ENCODE measurements at places on chromosomes 7 and 10.

- DNase-seq = no peak
- no peaks in the 10 kb centered on the region for H3K4me1 ChIP-seq
- H3K27me3 ChIP-seq = no peaks in the 10 kb centered on the region
- no peak overlapping the region for H3K27ac ChIP-seq
- H3K36me3 ChIP-seq = no peaks in the 10 kb centered on the region
- H3K4me3 ChIP-seq = no peak overlapping the region
These were observed 115.8 kb upstream of the VSTM2A start for GRCh38 chr7:54426406-54426805.

DNA sequence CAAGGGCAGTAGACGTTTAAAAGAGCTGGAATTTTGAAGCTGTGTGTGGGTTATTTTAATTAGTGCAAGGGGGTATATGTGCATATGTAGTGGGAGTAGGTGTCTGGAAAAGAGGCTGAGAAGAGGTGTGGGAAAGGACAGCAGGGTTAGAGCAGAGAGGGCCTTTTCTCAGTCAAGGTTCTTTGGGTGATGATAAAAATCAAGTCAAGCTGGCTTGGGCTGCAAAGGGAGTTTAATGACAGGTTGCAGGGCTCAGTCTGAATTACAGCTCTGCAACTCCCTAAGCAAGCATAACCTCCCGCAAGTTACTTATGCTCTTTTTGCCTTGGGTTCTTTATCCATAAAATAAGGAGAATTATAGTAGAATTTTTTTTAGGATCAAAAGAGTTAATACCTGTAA is 83.5 kb downstream of the RELN start:
- H3K4me1 ChIP-seq = no peaks in the 10 kb centered on the region
- no peaks in the 10 kb centered on the region for H3K27me3 ChIP-seq
- H3K27ac ChIP-seq = no peak overlapping the region
- no peaks in the 10 kb centered on the region for H3K36me3 ChIP-seq
- DNase-seq = no peak
- H3K4me3 ChIP-seq = no peak overlapping the region

DNA sequence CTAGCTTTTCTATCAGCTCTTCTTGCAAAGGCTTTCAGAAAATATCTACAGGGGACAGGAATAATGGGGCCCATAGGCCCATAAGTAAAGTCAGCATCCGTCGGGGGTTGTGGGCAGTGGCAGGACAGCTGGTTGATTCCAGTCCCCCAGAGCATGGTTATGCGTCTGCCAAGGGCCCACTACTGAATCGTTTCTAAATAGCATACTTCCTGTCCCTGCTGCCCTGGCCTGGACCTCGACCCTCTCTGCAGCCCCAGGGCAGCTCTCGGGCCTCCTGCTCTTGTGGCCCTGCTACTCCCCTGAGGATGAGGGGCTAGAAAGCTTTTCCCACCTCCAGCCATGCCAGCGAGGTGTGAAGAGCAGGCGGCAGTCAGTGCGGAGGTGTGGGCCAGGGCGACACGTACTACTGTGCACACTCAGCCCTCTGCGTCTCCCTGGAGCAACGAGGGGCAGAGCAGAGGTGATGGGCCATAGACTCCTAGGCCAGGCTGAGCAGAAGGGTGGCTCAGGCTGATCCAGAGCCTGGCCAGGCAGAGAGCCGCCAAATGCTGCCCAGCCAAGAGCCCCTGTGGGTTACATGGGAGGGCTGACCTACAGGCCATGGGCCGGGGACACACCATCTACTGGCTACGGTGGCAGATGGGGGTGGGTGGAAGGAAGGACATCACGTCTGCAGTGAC is 4.7 kb upstream of the OPN4 start:
- H3K27ac ChIP-seq = no peak overlapping the region
- no peaks in the 10 kb centered on the region for H3K27me3 ChIP-seq
- H3K4me3 ChIP-seq = no peak overlapping the region
- DNase-seq = peak; percentile 94
- no peaks in the 10 kb centered on the region for H3K36me3 ChIP-seq

- peak overlapping the region; percentile 75 for H3K4me3 ChIP-seq
- no peaks in the 10 kb centered on the region for H3K36me3 ChIP-seq
- H3K27me3 ChIP-seq = no peaks in the 10 kb centered on the region
- DNase-seq = no peak
These were observed 781 bp downstream of the ZNF727 start for GRCh38 chr7:64046041-64046389.

DNA sequence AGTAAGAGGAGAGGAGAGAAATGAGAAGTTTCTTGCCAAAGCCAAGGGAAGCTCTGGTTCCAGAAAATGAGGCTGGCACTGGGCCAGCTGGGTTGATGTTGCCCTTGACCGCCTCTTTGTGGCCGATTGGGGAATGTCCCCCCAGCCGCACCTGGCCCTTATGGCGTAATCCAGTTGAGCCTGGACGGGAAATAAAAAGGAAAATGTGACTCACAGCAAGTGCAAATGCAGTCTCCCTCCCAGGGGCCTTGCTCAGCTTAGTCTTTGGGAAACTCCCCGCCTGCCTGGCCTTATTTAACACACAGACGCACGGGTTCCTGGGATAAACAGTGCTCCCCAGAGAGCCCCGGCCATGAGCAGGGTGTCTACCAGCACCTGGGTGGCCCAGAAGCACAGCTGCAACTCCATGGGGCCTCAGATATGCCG is 174.8 kb downstream of the KIAA1217 start:
- no peaks in the 10 kb centered on the region for H3K36me3 ChIP-seq
- DNase-seq = peak; percentile 96

DNA sequence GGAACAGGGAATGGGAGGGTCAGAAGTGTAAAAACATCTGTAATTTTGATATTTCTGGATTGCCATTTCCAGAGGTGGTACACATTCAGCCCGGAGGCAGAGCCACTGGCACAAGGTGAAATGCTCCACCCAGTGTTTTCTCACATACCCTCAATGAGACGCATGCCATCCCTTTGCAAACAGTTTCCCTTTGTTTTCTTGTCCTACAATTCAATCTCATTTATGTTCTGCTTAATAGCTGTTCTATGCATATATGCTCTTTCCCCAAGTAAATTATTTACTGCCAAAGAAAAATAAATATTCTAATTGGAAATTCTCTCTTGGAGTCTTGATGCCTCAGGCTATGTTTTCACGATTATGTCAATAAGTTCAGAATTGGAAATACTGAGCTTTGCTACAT is 369.7 kb upstream of the AKR1E2 start:
- no peak for DNase-seq
- H3K36me3 ChIP-seq = no peaks in the 10 kb centered on the region
- no peaks in the 10 kb centered on the region for H3K4me1 ChIP-seq
- H3K27ac ChIP-seq = no peak overlapping the region
- no peaks in the 10 kb centered on the region for H3K27me3 ChIP-seq
- H3K4me3 ChIP-seq = no peak overlapping the region

DNA sequence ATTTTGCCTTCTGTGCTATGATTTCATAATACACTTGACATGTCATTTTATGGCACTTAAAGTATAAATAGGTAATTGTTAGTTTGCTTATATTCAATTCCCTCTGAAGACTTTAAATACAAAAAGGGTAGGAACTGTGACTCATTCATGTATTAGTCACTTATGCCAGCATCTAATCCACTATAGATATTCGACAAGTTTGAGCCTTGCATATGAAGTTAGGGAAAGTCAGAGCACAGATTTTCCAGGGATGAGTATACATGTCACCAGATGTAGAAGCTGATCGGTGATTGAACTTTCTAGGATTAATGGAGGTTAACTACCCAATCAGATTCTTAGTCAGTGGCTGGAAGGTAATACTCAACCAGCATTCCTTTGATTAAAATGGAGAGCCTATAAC is 1321.5 kb downstream of the XPNPEP1 start:
- no peaks in the 10 kb centered on the region for H3K27me3 ChIP-seq
- H3K36me3 ChIP-seq = no peaks in the 10 kb centered on the region
- H3K27ac ChIP-seq = no peak overlapping the region
- H3K4me3 ChIP-seq = no peak overlapping the region

GRCh38 chr10:101708073-101708472 is 13.1 kb upstream of the FBXW4 start:
- no peaks in the 10 kb centered on the region for H3K36me3 ChIP-seq
- no peak overlapping the region for H3K4me3 ChIP-seq
- H3K4me1 ChIP-seq = no peaks in the 10 kb centered on the region

DNA sequence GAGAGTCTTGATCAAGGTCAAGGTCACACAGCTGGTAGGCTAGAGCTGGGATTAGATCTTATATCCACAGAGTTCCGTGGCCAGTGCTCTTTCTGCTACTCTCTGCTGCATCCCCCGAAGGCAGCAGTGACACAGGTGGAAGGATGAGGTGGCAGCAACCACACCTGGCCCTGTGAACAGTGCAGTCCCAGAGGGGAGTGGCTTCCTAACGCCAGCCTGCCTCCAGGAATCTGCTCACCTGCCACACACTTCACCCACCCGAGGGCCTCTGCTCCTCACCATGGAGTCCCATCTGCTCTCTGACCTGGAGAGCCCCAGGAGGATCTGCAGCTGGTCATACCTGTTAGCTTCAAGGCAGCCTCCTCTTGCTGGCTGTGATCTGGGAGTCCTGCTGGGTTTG is 484.2 kb downstream of the PLXNA4 start:
- H3K4me1 ChIP-seq = no peaks in the 10 kb centered on the region
- H3K36me3 ChIP-seq = no peaks in the 10 kb centered on the region
- DNase-seq = no peak
- H3K27me3 ChIP-seq = no peaks in the 10 kb centered on the region

DNA sequence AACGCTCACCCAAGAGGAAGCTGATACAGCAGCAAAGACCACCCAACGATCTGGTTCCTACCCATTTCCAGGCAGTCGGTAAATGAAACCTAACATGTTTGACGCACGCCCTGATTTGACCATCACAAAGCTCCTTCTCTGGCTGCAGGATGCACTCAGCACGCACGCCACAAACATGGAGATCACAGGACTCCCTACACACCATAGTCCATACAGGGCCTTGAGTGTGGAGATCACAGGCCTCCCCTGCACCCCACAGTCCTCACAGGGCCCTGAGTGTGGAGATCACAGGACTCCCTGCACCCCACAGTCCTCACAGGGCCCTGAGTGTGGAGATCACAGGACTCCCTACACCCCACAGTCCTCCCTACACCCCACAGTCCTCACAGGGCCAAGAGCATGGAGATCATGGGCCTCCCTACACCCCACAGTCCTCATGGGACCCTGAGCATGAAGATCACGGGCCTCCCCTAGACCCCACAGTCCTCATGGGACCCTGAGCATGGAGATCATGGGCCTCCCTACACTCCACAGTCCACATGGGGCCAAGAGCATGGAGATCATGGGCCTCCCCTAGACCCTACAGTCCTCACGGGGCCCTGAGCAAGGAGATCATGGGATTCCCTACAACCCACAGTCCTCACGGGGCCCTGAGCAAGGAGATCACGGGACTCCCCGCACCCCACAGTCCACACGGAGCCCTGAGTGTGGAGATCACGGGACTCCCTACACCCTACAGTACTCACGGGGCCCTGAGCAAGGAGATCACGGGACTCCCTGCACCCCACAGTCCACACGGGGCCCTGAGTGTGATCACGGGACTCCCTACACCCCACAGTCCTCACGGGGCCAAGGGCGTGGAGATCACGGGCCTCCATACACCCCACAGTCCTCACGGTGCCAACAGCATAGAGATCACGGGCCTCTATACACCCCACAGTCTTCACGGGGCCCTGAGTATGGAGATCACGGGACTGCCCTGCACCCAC is 409.2 kb downstream of the DNAJB6 start:
- no peak overlapping the region for H3K4me3 ChIP-seq
- no peak for DNase-seq

DNA sequence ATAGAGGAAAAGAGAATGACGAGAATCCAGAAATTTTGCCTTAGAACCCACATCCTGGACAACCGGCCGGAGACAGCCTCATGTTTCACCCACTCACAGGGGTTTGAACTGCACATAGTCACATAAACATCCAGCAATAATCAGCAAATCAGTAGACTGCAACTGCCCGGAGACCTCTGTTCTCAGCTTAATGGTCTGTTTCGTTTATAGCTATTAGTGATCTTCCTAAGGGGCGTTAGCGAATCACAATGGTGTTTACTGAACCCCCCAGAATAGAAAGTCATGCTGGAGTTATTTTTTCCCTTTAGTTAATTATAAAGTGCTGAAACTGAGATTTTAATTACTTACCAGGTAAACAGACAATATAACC is 98.4 kb downstream of the SFMBT2 start:
- H3K27me3 ChIP-seq = no peaks in the 10 kb centered on the region
- H3K4me3 ChIP-seq = no peak overlapping the region
- H3K36me3 ChIP-seq = no peaks in the 10 kb centered on the region
- peaks cover 21% of the 10 kb centered on the region for H3K4me1 ChIP-seq

DNA sequence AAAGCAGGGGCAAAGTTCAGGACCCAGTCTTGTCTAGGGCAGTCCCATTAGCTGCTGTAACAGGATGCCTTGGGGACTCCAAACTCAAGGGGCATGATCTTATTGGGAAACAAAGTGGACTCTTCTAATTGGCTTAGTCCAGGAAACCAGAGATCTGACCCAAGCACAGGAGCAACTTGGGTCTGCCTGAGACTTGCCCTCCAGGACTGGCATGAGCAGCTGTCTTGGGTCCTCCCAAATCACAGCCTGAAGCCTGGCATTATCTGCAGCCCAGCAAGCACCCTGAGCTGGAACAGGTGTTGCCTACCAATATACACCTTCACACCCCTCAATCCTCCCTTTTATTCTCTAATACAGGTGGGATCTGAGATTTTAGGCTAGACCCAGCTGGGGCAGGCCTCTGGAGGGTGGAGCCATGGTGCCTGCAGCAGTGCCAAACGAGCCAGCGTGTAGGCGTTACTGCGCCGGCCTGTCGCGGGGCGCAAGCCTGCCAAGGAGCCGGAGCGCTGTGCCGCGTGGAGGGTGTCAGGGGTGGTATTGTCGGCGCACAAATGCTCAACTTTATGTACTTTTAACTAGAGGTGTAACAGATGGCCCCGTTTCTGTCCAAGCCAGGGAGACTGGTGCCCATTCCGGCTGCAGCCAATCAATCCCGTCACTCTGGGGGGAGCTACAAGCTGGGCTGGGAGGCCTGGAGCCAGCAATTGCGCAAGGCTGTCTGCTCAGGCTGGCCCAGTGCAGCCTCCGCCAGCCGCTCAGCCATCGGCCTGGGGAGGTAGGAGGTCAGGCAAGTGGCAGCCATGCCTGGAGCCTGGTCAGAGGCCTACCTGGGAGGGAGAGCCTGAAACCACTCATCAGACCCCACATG is 12.8 kb upstream of the LBX1 start:
- H3K36me3 ChIP-seq = no peaks in the 10 kb centered on the region
- no peaks in the 10 kb centered on the region for H3K27me3 ChIP-seq
- no peak overlapping the region for H3K4me3 ChIP-seq
- peaks cover 3% of the 10 kb centered on the region for H3K4me1 ChIP-seq
- DNase-seq = no peak
- H3K27ac ChIP-seq = no peak overlapping the region

Data from vagina (tissue), 2 donors.